ENCODE measurements at places on chromosomes 2 and 18.
A peak's percentile ranks its signal among the peaks of the same experiment; 100 is the strongest.

- peak; percentile 77 for DNase-seq
Measured at GRCh38 chr18:46152808-46153617, 48.8 kb downstream of the HAUS1 start.

- DNase-seq, result peak; percentile 31
Measured at GRCh38 chr2:233385489-233386044, 31.3 kb downstream of the DGKD start.

DNA sequence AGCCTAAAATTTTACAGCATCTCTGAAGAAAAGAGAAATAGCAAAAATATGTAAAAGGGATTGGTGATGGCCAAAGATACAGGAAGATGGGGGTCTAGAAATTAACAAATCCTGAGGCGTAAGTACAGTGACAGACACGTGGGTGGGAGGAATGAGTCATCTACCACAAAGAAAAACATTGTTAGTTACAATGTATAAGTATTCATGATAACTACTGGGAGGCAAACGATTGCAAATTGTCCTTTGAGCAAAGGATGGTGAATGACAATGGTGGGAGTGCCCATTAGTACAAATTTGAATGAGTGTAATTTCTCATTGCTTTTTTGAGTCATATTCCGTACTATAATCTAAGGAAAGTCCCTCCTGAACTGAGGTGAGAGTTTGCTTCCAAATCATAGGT, 809.0 kb upstream of the FAM98A start:
- DNase-seq, result no peak

DNA sequence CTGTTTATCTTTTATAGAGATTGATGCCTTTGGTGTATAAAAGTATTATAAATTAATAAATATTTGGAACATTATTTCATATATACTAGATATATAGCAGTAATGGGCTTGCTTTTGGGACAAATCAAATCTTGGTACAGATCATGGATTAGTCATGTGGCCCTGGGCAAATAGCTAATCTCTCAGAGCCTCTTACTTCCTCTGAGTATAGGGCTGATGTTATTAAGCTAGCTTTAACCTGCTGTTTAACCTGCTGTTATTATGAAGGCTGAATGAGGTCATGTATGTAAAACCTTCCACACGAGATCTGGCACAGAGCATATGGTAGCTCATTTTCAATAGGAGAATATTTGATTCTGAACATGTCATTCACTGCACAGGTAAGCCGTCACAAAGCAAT, 5.7 kb downstream of the ITGB6 start:
- DNase-seq, result no peak

GRCh38 chr2:218984239-218985020, 554 bp downstream of the FEV start:
- peak; percentile 62 for DNase-seq

GRCh38 chr2:75655861-75656260, 9.3 kb downstream of the MRPL19 start:
- no peak for DNase-seq

- DNase-seq, result peak; percentile 75
Measured at GRCh38 chr2:155727187-155727895, 605.2 kb downstream of the NR4A2 start.

- DNase-seq, result no peak
Measured at GRCh38 chr2:151228847-151229512, 32.7 kb downstream of the RBM43 start.

- DNase-seq, result peak; percentile 63
Measured at GRCh38 chr2:118032169-118033013, 18.5 kb upstream of the CCDC93 start.

DNA sequence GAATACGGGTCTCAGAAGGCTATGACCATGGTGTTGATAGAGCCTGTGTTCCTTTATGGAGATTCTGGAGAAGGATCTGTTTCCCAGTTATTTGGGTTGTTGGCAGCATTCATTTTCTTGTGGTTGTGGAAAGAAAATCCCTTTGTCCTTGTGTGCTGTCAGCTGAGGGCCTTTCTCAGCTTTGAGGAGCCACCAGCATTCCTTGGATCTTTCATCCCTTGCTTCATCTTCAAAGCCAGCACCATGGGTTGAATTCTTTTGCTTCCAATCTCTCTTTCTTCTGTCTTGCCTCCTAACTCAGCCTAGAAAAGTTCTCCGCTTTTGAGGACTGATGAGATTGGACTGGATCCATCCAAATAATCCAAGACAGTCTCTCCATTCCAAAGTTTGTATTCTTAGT, 103.2 kb upstream of the MMADHC start:
- DNase-seq, result no peak

- DNase-seq, result no peak
Measured at GRCh38 chr18:43161528-43161927, 46.0 kb upstream of the RIT2 start.

GRCh38 chr2:241616168-241617125, 20.5 kb downstream of the THAP4 start:
- no peak for DNase-seq

DNA sequence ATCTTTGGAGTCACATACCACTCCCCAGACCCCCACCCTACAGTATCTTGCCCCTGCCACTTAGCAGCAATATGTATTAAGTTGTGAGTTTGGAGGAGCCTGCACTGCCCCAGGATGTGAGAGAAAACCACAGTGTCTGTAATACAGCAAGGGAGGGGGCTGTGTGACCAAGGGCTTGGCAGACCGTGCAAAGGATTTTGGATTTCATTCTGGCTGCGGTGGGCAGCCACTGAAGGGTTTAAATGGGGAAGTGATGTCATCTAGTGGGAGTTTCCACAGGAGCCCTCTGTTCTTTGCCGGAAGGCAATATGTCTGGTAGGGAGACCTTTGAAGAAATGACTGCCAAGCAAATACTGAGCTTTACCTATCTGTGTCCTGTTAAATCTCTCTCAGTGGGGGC, 202.4 kb downstream of the FHOD3 start:
- DNase-seq, result no peak

GRCh38 chr2:70003093-70003830, 41.8 kb upstream of the ASPRV1 start:
- no peak for DNase-seq

DNA sequence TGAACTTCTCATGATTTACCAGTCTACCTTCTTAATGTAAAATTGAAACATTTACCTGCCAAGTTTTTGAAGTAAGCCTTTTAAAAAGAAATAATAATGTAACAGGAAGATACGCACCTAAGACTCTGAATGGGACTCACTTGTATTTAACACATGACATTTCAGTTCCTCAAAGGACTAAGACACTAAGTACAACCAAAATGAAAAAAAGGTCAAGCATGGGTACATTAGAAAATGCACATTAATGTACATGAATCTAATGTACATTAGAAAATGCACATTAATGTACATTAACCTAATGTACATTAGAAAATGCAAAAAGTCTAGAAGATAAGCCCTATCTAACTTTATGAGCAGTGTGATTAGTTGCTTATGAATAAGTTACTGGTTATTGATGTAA, 69.3 kb upstream of the FZD5 start:
- DNase-seq, result no peak

DNA sequence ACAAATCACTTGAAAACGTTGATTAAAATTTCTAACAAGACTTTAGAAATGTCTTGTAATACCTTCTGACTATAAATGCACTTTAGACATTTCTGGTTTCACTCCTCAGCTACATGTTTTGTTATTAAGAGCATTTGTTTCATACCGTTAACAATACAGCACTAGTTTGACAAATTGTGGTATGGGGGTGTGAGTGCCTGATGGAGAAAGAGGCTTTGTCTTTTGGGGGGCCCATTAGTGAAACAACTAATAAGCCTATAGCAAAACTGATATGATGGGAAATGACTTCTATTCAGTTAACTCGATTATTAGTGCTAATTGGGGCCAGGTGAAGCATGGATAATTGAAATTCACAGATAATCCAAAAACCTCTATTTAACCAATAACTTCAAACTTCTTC, 30.9 kb upstream of the ZNF516 start:
- peak; percentile 87 for DNase-seq

- no peak for DNase-seq
Measured at GRCh38 chr18:29377346-29377745, 1200.4 kb upstream of the CDH2 start.

- no peak for DNase-seq
Measured at GRCh38 chr18:49547701-49548100, 14.2 kb upstream of the LIPG start.

DNA sequence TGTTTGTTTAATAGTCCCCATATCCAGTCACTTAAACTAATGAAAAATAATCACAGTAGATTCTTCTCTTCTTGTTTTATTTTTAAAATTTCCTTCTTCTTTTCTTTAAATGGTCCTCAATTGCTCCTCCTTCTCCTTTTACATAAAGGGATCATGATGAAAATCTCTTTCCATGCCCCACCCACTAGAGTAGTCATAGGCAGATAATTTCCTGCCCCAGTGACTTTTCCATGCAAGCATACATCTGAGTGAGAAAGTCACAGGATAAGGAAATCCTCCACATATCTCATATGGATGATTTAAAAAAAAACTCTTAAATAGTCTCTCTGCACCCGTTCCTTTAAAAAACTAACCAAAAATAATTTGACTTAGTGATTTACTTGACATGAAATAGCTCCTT, 552.3 kb upstream of the SETBP1 start:
- no peak for DNase-seq

DNA sequence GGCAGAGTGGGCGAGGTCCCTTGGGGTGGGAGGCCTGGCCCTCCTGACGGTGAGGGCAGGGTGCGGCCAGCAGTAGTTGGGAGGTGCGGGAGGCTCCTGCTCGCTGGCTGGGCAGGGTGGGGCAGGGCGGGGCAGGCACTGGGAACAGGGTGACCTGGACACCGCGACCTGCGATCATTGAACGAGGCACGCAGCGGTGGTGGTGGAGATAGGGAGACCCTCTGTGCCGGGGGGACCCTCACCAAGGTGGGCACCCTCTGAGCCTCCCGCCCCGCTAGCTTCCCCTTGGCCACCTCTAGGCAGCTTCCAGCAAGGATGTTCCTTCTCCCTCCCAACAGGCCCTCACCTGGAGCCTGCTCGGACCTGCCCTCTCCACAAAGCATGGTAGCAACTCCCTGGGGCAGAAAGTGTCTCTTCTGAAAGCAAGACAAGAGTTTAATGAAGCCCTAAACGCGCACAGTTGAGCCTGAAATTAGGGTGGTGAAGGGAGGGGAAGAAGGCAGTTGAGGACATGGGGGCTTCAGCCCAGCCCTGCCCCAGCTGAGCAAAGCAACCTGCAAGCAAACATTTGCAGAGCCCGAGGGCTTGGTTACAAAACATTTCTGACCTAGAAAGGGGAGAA, 15.4 kb upstream of the FOSL2 start:
- no peak for DNase-seq

DNA sequence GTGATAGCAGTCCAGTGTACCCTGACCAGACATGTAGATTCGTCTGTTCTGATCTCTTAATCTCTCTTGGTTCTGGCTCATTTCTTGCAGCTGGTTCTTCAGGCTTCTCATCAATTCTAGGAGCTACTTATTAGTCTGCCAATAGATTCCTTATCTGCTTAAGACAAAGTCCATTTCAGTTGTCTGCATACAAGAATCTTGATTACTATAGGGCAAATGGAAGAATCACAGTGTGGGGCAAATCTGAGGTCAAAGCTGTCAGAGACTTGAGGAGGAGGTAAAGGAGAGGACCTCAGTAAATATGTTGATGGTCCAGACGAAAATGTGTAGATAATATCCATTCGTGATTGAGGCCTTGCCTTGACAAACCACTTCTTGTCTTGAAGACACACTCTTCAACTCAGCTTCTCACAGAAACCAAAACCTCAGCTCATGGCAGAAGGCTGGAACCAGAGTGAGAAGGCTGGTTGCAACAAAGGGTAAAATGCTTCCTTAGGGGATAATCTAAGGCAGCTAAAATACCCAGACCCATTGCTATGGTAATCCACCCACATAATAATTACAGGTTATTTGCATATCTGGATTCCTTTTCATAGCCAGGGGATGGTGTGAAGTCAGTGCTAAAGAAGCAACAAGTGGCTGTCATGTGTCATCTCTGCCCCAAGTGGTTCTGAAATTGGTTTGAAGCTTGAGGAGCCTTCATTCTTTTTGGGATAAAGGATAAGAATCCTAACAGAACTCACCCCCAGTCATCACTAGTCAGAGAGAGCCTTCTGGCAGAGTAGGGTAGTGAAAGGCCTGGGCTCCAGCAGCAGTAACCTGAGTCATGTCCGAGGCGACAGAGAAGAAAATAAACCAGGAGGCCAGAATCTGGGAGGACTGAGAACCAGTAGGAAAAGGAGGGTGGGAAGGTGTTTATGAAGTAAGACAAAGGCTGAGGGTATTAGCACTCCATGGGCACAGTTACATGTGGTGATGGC, 29.2 kb upstream of the PELI1 start:
- no peak for DNase-seq

Data from eye (tissue), 1 donor.